ENCODE measurements at places on chromosomes 3 and 15.

GRCh38 chr3:115322901-115323300 lies 175.8 kb upstream of the ZBTB20 start:
- no peak for DNase-seq

- DNase-seq = no peak
Measured at GRCh38 chr3:137852391-137852830, 88.3 kb downstream of the SOX14 start.

DNA sequence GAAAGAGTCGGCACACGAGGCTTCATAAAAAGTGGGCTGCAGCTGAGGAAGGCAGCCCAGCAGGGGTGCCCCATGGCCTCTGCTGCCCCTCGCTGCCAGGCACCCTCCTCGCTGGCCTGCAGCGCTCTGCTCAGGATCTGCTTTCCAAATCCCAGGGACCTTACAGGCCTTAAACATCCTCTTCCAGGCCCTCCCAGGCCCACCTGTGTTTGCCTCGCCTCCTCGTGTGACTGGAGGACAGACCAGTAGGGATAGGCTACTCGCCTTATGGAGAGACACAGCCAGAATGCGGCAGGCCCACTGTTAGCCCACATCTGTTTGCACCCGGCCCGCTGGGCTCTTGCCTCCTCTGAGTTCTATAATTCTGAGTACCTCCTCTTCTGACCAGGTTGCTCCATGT lies 124.5 kb upstream of the PLXNA1 start:
- DNase-seq = no peak

DNA sequence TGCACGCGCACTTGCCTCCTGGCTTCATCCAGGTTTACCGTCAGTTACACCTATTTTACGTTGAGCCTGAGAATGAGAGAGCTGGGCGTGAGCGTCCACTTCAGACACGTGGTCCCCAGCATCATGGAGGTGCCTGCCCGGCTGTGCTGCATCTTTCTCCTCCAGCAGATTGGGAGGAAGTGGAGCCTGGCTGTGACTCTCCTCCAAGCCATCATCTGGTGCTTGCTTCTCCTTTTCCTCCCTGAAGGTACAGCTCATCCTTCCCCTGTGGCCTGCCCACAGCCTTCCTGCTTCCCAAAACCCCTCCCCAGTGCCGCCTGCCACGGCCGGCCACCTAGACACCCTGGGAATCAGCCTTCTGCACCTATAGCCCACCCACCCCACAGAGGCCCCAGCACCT lies 31.6 kb downstream of the SLC22A14 start:
- DNase-seq = no peak

DNA sequence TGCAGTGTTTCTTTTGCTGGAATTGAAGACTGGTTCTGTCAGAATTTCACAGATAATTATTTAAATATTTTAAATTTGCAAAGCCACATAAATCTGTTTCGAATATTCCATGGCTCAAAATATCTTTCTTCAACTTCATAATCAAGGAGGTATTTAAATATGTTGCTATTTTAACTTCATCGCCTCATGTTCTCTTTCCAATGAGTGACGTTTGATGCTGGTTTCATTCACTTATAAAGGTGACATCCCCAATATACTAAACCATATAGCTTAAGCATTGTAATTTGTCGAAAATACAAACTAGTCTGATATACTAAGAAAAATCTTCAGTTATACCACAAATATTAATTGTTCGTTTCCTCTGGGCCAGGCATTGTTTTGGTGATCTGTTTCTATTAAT lies 22.5 kb downstream of the MBNL1 start:
- no peak for DNase-seq

- DNase-seq = no peak
Measured at GRCh38 chr3:19881036-19881435, 53.0 kb downstream of the EFHB start.

DNA sequence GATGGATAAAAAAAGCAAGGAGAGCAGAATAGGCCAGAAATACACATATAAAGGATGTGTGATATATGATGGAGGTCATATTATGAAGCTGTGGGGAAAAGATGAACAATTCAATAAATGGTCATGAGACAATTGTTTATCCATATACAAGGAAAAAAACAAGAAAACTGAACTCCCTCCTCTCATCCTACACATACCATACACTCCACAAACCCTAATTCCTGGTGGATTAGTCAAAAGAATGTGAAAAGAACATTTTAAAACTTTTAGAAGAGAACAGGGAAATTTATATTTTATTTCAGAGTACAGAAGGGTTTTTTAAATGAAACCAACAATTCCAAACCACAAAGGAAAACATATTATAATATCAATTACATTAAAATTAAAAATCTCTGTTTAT lies 34.5 kb upstream of the NR2E3 start:
- DNase-seq = no peak

DNA sequence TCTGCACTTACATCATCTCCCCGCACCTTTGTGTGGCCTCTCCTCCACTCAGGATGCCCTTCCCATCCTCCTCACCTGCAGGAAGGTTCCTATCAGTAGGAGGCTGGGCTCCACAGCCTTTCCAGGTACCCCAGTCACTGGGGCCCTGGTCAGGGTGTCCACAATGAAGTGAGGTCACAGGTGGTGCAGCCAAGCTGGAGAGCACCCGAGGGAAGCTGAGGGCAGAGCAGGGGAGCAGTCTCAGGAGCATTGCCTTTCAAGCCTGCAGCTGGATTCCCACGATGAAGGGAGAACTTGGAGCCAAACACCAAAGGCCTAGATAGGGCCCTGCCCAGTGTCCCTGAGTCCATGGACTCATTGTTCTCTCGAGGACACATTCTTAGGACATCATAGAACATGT lies 23.6 kb downstream of the MGLL start:
- no peak for DNase-seq

- DNase-seq = no peak
Measured at GRCh38 chr15:64522226-64522823, 61.9 kb downstream of the ZNF609 start.

DNA sequence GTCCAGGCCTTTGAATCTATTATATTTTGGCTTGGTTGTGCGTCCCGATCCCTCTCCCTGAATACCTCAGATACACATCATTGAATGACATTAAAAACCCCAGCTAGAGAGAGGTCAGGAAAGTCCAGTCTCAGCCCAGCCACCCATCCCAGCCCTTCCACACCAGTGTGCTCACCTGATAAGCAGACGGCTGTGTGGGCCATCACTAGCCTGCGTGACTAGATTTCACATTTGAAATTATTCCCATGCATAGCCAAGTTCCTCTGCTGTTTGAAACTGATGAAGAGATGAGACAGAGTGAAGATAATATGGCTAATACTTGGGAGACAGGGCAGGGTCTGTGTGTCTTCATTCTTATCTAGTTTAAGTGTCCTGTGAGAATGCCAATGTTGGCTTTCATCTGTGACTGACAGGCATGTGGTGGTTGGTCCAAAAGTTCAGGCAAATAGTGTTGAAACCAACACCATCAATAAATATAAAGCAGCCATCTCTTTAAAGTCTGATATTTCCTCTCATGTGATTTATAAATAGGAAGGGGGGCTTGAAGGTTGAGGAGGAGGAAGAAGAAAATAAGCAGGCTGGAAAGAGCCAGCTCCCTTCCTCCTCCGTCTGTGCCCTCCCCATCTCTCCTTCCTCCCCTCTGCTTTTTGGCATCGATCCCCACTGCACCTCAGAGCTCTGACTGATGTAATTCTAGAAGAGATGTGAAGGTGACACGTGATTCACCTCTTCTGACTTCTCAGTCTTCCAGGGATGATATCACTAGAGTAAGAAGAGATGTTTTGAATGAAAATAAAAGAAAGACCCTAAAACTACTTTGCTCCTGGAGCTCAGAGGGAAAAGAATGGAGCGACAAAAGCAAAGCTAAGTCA lies 5.1 kb downstream of the FAM43A start:
- DNase-seq = no peak

- no peak for DNase-seq
Measured at GRCh38 chr3:100403362-100404249, 2.3 kb downstream of the LNP1 start.

- DNase-seq = no peak
Measured at GRCh38 chr3:168624892-168625448, 529.2 kb upstream of the GOLIM4 start.

- no peak for DNase-seq
Measured at GRCh38 chr3:33718595-33718907, 497 bp upstream of the CLASP2 start.

DNA sequence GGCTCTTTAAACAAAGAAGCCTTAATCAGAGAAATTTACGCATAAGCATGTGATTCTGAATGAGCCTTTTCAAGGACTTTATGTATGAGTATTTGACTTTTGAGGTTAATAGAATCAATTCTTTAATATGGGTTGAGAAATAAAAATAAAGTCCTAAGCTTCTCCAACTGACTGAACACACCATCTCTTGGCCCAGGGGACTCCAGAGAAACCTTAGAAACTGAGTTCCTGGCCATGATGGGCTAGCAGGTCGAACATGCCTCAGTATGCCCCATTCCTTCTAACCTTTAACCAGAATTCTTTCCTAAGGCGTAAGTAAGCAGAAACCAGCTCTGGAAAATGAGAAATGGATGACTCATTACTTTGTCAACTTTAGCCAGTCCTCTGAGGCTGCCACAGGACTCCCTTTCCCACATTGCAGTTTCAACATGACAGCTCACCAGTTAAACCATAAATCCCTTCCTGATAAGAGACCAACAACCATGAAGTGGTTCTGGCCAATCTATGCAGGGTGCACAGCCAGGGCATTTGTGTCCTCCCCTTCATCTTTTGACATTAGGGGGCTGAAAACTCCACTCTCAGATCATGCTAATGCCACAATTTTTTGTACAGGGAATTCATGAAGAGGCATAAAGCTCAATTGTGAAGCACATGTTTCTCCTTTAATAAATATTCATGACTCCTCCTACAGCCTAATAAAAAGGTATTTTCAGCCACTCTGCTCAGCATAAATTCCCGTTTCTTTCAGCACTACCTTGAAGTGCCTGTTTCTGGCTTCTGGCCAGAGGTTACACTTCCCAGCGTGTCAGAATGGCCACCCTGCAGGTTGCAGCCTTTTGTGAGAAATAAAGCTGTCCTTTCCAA lies 33.3 kb downstream of the TM4SF18 start:
- DNase-seq = no peak

DNA sequence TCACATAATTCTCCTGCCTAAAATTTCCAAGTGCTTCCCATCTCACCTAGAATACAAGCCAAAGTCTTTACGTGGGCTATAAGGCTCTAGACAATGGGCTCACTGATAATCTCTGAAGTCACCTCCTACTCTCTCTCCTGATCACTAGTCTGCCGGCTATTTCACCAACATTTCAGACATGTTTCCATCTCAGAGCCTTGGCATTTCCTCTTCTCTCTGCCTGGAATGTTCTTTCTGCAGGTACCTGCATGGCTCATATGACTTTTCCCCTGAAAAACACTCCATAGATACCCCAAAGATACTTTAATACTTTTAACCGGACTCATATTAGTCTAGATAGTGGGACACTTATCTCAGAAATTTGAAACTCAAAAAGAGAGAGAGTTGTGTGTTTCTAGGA lies 32.7 kb downstream of the CD200 start:
- no peak for DNase-seq

- DNase-seq = no peak
Measured at GRCh38 chr3:30181581-30181980, 424.8 kb upstream of the TGFBR2 start.

DNA sequence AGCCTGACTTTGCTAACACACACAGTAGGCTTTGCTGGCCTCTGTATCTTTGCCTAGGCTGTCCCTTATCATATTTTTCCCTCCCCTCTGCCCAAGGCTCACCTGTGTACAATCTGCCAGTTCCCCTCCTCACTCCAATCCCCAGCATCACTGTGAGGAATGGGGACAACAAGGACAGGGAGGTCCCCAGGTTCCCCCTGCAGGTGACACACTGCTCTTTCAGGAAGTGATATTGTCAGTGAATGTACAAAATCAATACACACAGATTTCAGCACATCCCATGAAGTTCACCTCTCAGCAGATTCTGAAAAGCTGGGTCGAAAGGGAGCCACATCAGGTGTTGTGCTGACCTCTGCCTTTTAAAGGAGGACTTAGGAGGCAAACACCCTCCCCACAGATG lies 177.5 kb downstream of the RAB11A start:
- DNase-seq = no peak

DNA sequence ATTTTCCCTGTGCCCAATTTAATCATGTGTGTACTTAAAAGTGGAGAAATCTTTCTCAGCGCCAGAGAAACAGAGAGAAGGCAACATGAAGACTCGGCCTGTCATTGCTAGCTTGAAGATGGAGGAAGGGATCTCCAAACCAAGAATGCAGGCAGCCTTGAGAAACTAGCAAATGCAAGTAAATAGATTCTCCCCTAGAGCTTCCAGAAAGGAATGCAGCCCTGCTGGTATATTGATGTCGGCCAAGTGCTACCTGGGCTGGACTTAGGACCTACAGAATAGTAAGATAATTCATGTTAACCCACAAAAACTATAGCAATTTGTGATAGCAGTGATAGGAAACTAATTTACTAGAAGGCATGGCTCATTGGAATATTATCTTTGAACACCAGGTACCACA lies 150.9 kb upstream of the ABI3BP start:
- DNase-seq = no peak

- DNase-seq = no peak
Measured at GRCh38 chr3:99410789-99411311, 227.5 kb upstream of the COL8A1 start.

DNA sequence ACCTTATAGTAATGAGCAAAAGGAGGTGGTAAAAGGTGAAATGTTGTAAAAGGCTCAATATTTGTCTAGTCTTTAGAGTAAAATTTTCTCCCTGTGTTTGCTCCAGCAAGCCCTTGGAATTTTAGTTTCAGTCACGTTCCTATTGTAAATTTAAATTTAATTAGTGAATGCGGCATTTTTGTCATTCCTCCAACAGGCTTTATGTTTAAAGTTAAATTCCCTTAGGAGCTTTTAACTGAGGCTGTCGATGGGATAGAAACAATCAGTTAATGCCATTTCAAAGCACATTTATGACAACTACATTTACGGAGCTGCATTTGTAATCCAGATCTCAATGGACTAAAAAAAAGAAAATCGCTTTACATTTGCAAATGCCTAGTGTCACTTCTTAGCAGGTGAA lies 868 bp upstream of the GADL1 start:
- DNase-seq = no peak

DNA sequence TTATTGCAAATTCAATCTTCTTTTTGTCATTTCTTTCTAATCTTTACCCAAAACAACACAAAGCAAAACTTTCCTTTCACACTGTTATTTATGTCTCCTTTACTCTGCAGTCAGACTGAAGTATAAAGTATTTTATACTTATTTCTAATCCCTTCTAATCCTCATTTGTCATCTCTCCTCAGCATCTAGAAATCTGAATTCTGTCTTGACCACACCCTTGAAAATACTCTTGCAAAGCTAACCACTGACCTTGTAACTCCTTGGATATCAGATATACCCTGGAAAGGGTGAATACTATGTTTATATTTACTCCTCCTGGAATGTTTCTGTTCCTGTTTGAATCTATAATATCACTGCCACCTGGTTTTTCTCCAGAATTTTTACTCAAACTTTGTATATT lies 481.1 kb downstream of the ZNF385D start:
- DNase-seq = no peak

- no peak for DNase-seq
Measured at GRCh38 chr15:69576948-69577351, 124.3 kb downstream of the RPLP1 start.

GRCh38 chr15:98803228-98804056 lies 155.1 kb downstream of the IGF1R start:
- no peak for DNase-seq

- no peak for DNase-seq
Measured at GRCh38 chr3:94961423-94962100, 898.7 kb downstream of the NSUN3 start.

Measured in activated naive CD8-positive, alpha-beta T cell treated with anti-CD3 and anti-CD28 coated beads, Interleukin-2, amount 50 U/mL, for 16 hours (primary cell).